ENCODE measurements at places on chromosomes 3 and 15. TPM values are rescaled to one million over a fixed set of nuclear protein-coding genes. Genes with fewer than 3 reads are reported as not detected.

DNA sequence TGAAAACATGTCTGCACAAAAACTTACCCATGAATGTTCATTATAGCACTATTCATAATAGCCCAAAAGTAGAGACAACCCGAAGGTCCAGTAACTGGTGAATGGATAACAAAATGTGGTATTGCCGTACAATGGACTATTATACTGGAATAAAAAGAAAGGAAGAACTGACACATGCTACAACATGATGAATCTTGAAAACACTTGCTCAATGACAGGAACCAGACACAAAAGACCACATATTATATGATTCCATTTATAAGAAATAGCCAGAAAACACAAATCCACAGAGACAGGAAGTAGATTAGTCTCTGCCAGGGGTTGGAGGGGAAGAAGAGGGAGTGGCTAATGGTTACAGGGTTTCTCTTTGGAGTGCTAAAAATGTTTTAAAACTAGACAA, 18.3 kb downstream of the SHC4 start:
- no peak overlapping the region for H3K27ac ChIP-seq
- H3K27me3 ChIP-seq = peaks cover 18% of the 10 kb centered on the region
- H3K4me1 ChIP-seq = no peaks in the 10 kb centered on the region
- no peak overlapping the region for H3K4me3 ChIP-seq
- DNase-seq = no peak
- H3K36me3 ChIP-seq = no peaks in the 10 kb centered on the region

- H3K27ac ChIP-seq = peak overlapping the region; percentile 43
- peaks cover 6% of the 10 kb centered on the region for H3K27me3 ChIP-seq
- no peaks in the 10 kb centered on the region for H3K36me3 ChIP-seq
- H3K4me3 ChIP-seq = no peak overlapping the region
- peaks cover 19% of the 10 kb centered on the region for H3K4me1 ChIP-seq
These were observed 38.0 kb upstream of the XCR1 start for GRCh38 chr3:46065294-46065705.

- peaks cover under 1% of the 10 kb centered on the region for H3K27me3 ChIP-seq
- no peaks in the 10 kb centered on the region for H3K36me3 ChIP-seq
- H3K4me1 ChIP-seq = peaks cover 29% of the 10 kb centered on the region
- H3K27ac ChIP-seq = peak overlapping the region; percentile 50
These were observed 123.5 kb upstream of the GOLGA6L4 start for GRCh38 chr15:84112025-84112424.

DNA sequence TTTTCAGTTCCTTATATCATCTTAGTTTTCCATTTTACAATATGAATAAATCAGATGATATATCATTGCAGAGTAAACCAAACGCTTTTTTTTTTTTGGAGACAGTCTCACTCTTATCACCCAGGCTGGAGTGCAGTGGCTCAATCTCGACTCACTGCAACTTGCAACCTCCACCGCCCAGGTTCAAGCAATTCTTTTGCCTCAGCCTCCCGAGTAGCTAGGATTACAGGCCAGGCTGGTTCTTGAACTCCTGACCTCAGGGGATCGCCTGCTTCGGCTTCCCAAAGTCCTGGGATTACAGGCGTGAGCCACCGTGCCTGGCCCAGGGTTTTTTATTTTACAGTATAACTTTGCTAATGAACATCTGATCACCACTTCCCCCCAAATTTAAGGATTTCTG, 5.9 kb upstream of the EBLN2 start:
- H3K4me3 ChIP-seq = no peak overlapping the region
- peaks cover 11% of the 10 kb centered on the region for H3K4me1 ChIP-seq
- peak overlapping the region; percentile 47 for H3K27ac ChIP-seq
- no peak for DNase-seq

DNA sequence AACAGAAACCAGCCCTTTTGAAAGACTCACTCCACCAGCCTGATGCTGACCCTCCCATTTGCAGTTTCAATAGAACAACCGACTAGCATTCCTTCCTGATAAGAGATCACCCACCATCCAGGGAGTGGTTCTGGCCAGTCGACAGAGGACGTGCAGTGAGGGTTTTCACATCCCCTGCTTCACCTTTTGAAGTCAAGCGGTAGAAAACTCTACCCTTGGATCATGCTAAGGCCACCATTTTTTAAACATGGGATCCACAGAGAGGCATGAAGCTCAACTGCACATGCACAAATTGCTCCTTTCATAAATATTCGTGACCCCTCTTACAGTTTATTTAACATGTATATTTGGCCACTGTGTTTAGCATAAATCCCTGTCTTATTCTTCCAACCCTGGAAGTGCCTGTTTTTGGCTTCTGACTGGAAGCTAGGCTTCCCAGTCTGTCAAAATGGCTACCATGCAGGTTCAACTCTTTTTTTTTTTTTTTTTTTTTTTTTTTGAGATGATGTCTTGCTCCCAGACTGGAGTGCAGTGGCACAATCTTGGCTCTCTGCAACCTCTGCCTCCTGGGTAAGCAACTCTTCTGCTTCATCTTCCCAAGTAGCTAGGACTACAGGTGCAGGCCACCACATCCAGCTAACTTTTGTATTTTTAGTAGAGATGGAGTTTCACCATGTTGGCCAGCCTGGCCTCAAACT, 1.0 kb upstream of the THUMPD3 start:
- H3K36me3 ChIP-seq = peaks cover 6% of the 10 kb centered on the region
- peak overlapping the region; percentile 72 for H3K27ac ChIP-seq
- peak overlapping the region; percentile 87 for H3K4me3 ChIP-seq

- peaks cover 12% of the 10 kb centered on the region for H3K4me1 ChIP-seq
- H3K27me3 ChIP-seq = peaks cover 19% of the 10 kb centered on the region
- H3K27ac ChIP-seq = no peak overlapping the region
- no peak overlapping the region for H3K4me3 ChIP-seq
- H3K36me3 ChIP-seq = no peaks in the 10 kb centered on the region
- DNase-seq = no peak
These were observed 8.3 kb downstream of the ITPR1 start for GRCh38 chr3:4501437-4501836.

DNA sequence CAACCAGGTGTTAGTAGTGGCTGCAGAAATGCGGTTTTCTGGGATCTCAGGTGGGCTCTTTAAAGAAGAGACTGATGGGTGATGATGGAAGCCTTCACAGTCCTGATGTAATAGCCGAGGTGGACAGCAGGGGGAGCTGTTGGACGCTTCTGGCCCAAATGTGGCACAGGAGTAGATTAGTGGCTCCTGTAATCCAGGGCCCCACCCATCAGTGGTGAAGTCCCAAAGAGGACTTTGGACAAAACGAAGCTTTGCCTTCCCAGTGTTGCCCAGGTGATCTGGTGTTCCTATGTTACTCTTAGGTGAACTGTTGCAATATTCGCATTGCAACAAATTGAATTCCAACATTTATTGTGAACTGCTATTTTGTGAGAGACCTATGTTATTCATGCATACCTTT, 31.8 kb upstream of the MYZAP start:
- no peaks in the 10 kb centered on the region for H3K27me3 ChIP-seq
- H3K27ac ChIP-seq = no peak overlapping the region
- H3K4me1 ChIP-seq = peaks cover 29% of the 10 kb centered on the region

DNA sequence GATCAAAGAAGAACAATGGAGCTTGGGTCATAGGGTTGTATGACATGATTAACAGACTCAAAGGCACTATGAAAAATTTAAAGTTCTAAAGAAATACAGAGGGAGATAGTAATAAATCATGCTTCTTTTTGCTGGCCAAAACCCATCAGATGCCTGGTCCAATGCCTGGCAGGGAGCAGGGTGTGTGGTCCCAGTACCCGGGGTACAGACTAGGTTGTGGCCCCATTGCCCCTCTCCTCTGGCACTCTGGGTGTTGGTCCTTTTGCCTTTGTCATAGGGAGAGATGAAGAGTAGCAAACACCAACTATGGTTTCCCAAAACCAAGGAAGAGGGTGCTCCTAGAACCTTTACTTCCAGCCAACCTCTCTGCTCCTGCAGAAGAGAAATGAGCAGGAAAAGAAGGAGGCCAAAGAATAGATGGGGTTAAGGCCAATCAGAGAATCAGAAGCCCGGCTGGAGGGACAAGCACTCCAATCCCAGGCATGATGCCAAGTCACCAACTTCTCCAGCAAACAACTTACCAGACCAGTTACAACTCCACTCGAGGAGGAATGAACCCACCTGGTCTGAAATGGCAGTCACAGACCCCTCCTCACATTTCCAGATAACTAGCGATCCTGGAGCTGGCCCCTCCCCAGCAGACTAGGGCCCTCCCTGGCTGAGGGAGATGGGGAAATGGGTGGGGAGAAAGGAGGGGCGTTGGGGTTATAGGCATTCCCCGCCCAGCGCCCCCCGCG, 1.8 kb downstream of the IGDCC3 start:
- peaks cover 33% of the 10 kb centered on the region for H3K4me1 ChIP-seq
- peak overlapping the region; percentile 90 for H3K4me3 ChIP-seq
- H3K27me3 ChIP-seq = no peaks in the 10 kb centered on the region
- no peak overlapping the region for H3K27ac ChIP-seq
- peaks cover 7% of the 10 kb centered on the region for H3K36me3 ChIP-seq

GRCh38 chr15:79083154-79083553, 7.4 kb downstream of the RASGRF1 start:
- H3K4me3 ChIP-seq = no peak overlapping the region
- H3K4me1 ChIP-seq = no peaks in the 10 kb centered on the region
- H3K27ac ChIP-seq = no peak overlapping the region
- H3K27me3 ChIP-seq = peaks cover 73% of the 10 kb centered on the region

- peak overlapping the region; percentile 48 for H3K27ac ChIP-seq
- H3K4me1 ChIP-seq = peaks cover 20% of the 10 kb centered on the region
- no peaks in the 10 kb centered on the region for H3K36me3 ChIP-seq
- no peaks in the 10 kb centered on the region for H3K27me3 ChIP-seq
- no peak for DNase-seq
- no peak overlapping the region for H3K4me3 ChIP-seq
These were observed 12.6 kb downstream of the ABHD6 start for GRCh38 chr3:58250093-58250707.

The GPR62 gene
- total RNA-seq = 0.36 TPM

The ATP13A3 gene
- total RNA-seq = 60.2 TPM

The SNX22 gene
- total RNA-seq = 0.78 TPM

The DNAH12 gene
- total RNA-seq = 0.29 TPM
